ENCODE measurements at places on chromosomes 12 and 14.
A peak's percentile ranks its signal among the peaks of the same experiment; 100 is the strongest.

DNA sequence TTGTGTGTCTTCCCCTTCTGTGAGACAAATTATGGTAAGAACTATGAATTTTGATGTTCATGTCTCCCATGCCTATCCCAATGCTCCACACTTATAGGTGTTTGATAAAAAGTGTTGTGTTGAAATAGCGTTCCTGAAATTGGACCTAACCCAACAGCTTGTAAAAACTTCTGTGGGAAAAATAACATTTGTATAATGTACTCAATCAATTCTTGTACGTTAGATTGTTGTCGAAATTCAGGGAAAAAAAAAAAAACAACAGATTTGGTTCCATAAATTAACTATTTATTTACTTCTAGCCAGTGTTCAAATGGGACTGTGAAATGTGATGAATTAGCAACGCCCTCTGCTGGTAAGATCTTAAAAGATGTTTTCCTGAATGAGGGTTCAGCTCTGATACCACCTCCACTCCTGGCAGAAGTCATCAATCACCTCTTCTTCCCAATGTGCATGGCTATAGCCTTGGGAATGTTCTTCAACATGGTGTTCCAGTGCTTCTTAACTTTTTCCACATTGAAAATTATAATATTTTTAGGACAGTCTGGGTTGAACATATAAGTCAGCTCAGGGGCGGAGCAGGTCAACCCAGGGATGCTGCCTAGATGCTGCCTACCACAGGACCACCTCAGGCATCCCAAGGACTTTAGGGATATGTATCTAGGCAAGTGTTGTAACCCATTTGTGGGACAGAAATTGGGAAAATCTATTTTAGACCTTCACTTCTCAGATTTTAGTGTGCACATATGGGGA is 170.6 kb downstream of the OTOGL start:
- peak; percentile 41 for DNase-seq

DNA sequence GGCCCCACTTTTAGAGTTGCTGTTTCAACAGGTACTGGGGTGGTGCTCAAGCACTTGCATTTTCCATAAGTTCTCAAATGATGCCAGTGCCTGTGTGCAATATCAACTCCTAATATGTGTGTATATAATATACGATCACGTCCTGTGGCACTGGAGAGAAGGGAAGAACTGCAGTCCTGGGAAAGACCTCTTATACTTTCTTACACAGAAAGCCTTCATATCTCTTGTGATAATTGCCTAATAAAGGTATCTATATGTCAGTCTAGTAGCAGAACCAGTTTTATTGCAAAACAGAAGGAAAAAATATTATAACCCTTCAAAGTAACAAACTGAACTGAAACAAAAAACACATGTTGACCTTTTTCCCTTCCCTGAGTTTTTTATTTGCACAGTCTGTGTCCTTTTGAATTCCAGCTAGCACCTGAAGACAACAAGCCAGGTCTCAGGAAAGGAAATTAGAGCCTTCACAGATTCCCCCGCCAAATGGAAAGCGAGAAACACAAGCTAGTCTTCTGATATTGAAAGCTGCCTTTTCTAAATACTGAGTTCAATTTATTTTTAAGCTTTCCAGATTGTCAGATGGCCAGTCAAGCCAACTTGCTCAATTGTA is 44.4 kb downstream of the IGF1 start:
- DNase-seq: no peak

GRCh38 chr12:91225316-91225715 is 42.7 kb upstream of the DCN start:
- no peak for DNase-seq

- DNase-seq: no peak
Observed at GRCh38 chr14:75445963-75446362, 18.1 kb downstream of the JDP2 start.

Measured in SK-N-DZ (cell line).